Natural killer cell (primary cell): ENCODE measurements at places on chromosomes 3 and 15.

GRCh38 chr15:94856267-94856854 lies 625.0 kb downstream of the MCTP2 start:
- DNase-seq: no peak

- DNase-seq: no peak
These were observed 160.9 kb upstream of the SGO1 start for GRCh38 chr3:20346916-20347315.

DNA sequence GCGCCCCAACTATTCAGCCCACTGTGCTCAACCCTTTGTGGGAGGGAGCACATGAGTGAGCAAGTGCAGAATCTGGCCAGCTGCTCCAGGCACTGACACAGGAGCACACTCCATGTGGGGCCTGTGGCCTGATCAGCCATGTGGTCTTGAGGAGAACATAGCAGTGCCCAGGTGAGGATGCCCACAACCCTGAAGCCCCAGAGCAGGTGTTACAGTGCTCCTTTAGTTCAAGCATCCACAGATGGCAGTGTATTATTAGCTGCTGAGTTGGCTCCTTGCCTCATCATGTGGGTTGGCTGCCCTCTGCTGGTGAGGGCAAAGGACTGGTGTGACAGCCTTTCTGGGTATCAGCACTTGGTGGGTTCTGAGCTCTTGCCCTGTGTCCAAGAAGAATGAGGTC lies 1588.2 kb downstream of the SI start:
- DNase-seq: peak; percentile 1

- DNase-seq: no peak
These were observed 18.7 kb downstream of the TRPM1 start for GRCh38 chr15:31082771-31083369.

GRCh38 chr15:60413231-60413824 lies 15.5 kb upstream of the ANXA2 start:
- no peak for DNase-seq
